GM04503 (cell line): ENCODE measurements at places on chromosomes 1 and 21.

- DNase-seq, result no peak
Measured at GRCh38 chr1:44829506-44830384, 13.3 kb downstream of the PTCH2 start.

- no peak for DNase-seq
Measured at GRCh38 chr1:57741521-57741920, 317.7 kb upstream of the DAB1 start.

- no peak for DNase-seq
Measured at GRCh38 chr1:54144366-54144765, 8.4 kb downstream of the CDCP2 start.

DNA sequence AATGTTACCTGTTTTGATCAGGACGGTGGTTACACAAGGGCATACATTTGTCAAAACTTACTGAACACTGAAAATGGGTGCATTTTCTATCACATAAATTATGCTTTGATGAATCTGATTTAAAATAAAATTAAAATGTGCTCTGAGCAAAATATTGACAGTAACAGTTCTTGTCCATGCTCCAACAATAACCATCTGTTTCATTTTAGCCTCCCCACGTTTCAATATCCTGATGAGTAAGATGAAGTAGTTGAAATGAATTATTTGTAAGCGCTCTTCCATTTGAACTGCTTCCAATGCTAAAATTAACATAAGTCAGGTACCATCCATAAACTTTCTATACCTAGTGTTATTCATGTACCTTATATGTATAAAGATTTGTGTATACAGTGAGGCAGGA lies 365.4 kb downstream of the LTN1 start:
- no peak for DNase-seq

DNA sequence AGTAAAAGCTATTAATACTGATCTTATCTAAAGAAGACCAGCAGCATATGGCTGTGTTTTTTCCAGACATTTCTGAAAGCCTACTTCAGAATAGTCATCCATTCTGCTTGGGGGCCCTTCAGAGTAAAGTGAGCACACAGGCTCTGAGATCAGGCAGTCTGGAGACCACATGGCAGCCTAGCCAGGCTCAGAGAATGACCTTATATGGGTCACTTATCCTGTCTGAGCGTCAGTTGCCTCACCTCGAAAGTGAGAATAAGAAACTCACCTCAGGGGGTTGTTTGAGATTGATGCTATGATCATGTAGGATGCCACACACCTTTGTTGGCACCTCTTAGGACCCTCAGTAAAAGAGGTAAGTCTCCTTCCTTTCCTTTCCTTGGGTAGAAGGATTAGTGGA lies 270.4 kb downstream of the GRIK1 start:
- no peak for DNase-seq

GRCh38 chr1:244276646-244277045 lies 175.1 kb downstream of the ADSS2 start:
- DNase-seq, result no peak

GRCh38 chr1:109877317-109877771 lies 33.3 kb upstream of the CSF1 start:
- DNase-seq, result peak; percentile 97

DNA sequence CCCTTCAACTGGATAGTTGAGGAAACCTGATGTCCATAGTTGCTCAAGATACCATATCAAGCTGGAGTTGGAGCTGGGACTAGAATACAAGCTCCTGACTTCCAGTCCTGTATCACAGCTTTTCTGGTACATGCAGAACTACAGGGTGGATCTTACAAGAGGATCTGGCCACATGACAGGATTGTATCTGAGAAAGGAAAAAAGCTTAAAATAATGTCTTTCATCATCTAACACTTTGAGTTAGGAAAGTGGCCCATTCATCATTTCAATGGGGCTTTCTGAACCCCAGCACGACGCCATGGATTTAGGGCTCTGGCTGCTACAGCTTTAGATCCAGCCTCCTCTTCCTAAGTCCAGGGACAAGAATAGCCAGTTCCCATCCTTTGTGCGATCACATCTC lies 46.9 kb downstream of the RASSF5 start:
- no peak for DNase-seq

DNA sequence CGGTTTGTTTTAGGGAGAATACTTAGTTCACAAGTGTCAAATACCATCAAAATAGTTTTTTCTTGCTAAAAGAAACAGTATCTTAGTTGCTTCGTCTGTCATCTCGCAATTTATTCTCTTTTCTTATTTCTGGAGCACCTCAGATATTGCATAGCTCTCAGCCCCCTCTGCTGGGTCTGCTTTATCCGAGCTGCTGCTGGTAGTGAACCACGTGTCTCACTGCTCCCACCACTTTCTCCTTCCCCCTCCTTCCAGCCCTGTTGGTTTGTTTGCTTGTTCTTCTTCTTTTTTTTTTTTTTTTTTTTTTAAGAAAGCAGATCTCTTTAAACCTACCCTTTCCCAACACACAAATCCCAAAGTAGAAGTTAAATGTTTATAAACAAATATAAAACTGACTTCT lies 170.8 kb downstream of the EDEM3 start:
- no peak for DNase-seq

DNA sequence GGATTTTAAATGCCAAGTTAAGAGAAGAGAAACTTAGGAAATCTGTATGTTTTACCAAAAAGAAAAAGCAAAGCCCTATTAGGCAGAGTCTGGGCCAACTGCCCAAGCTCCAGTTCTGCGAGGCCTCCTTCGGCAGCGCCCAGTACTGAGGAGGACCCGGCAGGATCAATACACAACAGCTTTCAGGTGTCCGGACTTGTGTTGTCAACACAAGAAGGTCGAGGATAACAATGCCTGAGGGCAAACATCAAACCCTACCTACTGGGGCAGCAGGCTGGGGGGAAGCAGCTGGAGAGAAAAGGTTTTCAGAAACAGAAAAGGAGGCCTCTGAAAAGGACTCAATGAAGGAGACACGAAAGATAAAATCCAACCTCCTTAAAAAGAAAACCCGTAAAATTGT lies 98.1 kb upstream of the GJB5 start:
- DNase-seq, result no peak

DNA sequence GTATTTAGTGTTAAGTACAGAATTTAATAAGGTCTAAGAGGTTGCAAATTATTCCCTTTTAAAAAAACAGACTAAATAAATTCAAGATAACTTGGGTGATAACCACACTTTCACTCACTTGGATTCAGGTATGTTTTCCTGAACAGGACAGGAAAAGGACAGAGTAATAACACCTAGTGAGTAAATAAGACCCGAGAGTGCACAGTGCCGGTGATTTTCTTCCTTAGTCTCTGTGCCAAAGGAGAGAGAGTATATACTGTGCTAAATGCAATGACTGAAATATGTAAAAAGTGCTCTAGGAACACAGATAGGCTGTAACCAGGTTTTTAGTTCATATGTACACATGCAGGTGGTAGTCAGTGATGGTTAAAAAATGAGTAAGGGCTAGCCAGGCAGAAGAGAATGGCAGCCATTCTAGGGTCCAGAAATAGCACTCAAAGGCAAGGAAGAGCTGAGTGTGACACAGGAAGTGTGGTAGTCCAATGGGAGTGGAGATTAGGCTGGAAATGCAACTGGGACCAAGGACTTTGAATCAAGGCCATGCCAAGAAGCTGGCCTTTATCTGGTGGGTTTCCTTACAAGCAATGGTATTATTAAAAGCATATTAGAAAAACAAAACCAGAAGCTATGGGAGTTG lies 58.1 kb downstream of the NRIP1 start:
- no peak for DNase-seq

DNA sequence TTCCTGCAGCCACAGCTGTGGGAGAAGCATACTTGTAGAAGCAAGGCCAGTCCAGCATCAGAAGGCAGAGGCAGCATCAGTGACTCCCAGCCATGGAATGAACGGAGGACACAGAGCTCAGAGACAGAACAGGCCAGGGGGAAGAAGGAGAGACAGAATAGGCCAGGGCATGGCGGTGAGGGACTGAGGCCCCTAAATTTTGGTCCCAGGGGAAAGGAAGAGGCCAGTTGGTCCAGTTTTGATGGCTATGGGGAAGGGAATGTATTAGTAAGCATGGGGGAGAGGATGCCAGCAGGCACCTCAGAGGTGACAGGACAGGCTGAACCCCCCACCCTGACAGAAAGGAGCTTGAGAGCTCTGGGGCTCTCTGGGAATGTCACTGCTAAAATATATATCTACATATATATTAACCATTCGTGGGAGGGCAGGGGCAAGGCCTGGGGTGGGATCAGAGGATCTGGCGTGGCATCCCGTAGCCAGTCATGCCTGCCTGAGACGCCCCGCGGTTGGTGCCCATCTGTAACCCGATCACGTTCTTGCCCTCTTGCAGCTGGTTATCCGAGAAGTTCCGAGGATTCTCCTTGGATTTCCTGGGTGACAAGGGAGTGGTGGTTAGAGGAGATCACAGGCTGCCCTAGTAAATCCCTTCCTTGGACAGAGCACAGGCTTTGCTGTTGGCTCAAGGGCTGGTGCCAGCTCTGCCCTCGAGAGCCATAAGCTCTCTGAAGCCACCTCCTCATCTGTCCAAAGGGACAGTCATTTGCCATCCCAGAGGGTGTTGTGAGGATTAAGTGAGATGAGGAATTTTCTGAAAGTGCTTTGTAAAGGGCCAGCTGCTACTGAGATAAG lies 6.7 kb downstream of the TAGLN2 start:
- DNase-seq, result no peak

- DNase-seq, result no peak
Measured at GRCh38 chr1:50109647-50110075, 941 bp downstream of the ELAVL4 start.

- DNase-seq, result no peak
Measured at GRCh38 chr1:56590520-56591011, 11.2 kb upstream of the PLPP3 start.

DNA sequence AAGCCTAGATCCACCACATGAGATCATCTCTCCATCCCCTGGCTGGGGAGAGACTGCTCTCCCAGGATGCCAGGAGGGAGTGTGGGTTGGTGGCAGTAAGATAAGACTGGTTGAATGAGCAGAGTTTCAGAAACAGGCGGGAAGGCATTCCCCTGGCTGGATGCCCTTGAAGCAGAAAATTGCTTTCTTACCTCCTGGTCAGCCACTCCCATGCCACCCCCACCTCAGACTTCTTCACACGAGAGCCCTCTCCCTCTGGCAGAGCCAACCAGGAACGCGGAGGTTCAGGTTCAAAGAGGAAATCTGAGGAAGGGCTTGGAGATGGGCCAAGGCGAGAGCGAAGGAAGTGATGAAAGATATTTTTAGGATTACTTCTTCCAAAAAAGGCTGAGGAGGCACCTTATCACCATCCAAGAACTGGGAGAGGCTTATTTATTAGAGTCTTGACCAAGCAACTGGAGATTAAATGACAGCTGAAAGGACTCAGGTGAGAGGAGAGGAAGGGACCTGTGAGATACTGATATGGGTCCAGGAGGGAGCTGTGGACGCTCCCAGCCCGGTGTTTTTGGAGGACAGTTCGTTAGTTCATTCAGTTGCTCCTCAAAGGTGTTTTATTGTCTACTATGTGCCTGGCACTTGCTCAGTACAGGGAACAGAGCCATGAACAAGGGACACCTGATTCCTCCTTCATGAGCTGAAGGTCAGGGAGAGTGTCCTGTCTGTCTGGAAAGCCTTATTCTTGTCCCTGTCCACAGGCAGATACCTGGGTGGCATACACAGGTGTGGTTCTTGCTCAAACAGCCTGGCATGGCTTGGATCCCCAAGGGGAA lies 18.9 kb upstream of the SLC26A9 start:
- no peak for DNase-seq

DNA sequence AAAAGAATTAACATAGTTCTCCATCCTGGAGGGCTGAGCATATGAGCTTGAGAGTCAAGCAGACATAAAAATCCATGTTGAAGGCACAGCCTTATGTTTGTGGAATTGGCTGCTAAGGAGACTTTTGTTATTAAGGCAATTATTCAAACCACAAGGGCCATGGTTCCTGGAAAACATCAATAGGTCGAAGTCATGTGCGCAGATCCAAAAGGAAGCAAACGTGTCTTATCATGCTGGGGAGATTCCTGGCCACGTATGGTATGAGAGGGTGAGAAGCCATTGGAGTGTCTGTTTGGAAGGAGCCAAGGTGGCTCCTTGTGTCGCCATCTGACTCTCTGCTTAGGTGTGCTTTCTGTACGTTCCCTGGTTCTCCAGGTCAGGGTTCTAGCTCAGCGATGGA lies 61.8 kb upstream of the COA6 start:
- DNase-seq, result no peak

GRCh38 chr1:220425852-220426251 lies 102.1 kb upstream of the MARK1 start:
- no peak for DNase-seq

- no peak for DNase-seq
Measured at GRCh38 chr1:99177465-99177864, 86.8 kb upstream of the PLPPR4 start.

DNA sequence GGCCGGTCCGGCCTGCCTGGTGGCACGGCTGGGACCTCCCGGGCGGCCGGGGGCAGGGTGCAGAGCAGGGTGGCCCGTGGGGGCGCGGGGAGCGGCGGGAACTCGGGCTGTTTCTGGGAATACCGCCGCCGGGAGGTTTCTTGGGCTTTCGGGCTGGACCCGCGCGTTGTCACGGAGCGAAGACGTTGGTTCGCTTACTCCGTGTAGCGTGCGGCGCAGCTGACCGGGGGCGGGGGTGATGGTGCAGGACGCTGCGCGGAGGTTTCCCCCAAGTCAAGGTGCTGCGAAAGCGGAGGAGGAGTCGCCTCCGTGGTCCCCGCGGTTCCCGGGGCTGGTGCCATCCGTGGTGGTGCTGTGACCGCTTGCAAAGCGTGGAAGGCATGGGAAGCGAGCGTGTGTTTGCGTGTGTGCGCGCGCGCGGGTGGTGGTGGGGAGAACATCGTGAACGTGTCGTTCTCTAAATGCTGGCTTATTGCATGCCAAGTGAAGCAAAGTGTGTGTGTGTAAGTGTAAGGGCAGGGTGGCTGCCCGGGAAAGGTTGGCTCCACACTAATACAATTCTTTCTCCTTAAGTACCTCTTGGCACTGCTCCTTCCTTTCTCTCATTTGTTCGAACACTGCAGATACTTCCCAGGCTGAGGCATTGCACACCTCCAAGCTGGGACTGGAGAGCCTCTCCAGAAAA lies 1.1 kb downstream of the RYR2 start:
- DNase-seq, result no peak

DNA sequence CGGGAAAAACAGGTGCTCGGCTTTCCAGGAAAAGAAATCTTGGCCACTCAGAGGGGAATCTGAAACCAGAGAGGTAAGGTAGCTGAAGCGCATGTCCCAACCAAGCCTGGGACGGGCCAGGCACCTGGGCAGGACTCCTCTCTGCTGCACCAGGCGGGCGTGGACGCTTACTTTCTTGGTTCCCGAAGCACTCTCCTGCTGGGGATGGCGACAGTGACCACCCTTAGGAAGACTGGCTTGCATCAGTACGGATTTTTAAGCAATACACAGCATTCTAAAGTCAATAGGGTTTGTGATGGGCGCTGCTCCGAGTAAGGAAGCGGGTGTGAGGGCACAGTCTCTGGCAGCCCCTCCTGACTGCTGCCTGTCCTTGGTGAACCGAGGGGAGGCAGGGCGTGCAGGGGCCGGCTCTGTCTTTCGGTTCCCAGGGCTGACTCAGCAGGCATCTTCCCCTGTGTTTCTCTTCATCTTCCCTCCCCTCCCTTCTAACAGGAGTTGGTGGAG lies 74.9 kb upstream of the ANGPTL1 start:
- no peak for DNase-seq

GRCh38 chr1:78672428-78672827 lies 22.8 kb downstream of the IFI44 start:
- DNase-seq, result no peak
